ENCODE measurements at places on chromosomes 11 and 22.

GRCh38 chr11:31492320-31492913 is 17.0 kb downstream of the IMMP1L start:
- no peak for DNase-seq

GRCh38 chr22:38403812-38404211 is 51.2 kb downstream of the KCNJ4 start:
- no peak for DNase-seq

DNA sequence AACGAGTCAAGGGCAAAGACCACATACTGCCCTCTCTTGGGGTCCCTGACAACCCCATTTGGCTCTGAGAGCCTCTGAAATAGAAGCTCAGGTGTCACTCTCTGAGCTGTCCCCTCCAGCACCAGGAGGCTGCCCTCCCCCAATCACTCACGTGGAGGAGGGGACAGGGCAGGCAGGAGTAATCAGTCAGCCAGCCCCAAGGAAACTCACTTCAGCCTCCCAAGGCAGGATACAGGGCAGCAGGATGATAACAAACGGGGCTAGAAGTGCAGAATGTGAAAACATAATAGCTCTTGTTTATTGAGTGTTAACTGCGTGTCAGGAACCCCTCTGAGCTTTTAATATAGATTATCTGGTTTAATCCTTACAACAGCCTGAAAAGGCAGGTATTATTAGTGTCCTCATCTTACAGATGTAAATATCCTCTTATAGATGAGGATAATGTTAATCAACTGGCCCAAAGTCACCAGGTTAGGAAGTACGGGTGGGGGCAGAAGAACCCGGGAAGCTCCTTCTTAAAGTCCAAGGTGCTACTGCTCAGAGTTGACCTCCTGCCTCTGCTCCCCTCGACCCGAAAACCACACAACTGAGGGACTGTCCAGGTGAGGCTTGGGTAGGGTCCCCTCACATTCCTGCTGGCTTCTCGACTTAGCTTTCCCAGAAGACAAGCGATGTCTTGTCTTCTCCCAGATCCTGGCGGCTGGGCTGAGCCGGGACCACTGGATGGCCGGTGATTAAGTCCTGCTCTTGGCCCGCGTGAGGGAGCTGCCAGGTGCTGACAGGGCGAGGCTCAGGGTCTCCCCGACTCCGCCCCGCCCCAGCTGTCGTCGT is 2.7 kb downstream of the CHRM4 start:
- no peak for DNase-seq

DNA sequence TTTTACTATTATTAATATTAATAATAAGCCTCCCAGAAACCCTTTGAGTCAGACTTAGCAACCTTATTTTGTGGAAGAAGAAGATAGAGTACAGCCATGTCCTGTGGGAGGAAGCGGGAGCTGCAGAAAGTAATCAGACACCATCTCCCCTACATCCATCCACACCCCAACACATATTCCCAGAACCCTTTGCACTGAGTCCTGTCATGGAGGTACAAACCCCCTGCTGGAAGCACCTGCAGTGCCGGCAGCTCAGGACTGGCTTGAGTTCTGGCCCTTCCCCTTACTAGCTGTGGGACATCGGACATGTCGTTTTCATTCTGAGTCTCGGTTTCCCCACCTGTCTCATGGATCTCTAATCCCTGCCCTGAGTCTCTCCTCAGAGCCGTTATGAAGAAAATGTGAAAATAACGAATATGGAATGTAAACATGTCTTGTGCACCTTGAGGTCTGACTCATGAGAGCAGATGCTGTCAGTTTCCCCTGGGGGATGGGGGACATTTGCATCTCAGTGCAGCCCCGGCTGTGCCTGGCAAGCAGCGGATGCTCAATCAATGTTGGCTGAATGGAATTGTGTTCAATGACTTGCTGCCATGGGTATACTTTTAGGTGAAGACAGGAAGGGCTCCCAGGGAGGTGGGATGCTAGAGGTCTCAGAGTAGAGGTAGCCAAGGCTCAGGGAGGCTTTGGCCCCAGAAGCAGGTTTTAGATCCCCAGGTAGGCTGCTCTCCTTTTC is 45.4 kb downstream of the TP53I11 start:
- no peak for DNase-seq

GRCh38 chr11:9029422-9029821 is 25.6 kb upstream of the NRIP3 start:
- DNase-seq: no peak

- no peak for DNase-seq
Measured at GRCh38 chr11:119594639-119595249, 134.3 kb downstream of the NECTIN1 start.

DNA sequence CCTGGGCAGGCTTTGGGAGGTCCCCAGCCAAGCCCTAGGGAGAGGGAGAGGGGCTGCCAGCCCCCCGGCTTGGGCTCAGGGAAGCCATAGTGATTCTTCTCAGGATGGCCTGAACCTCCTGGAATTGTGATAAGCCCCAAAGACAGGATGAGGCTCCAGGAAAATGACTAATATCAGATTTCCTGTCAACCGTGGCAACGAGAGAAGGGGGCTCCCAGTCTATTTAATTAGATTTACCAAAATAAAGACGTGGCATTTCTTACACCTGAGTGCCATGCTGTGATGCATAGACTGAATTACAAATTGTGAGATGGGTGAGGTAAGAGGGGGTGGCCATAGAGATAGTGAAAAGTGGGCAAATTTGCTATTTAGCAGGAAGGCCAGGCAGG is 20.4 kb downstream of the SERPINH1 start:
- DNase-seq: no peak

GRCh38 chr11:90646706-90647105 is 423.9 kb upstream of the CHORDC1 start:
- DNase-seq: no peak

- no peak for DNase-seq
Measured at GRCh38 chr11:132064987-132065620, 694.7 kb downstream of the NTM start.

- DNase-seq: no peak
Measured at GRCh38 chr11:774873-775592, 2.3 kb downstream of the GATD1 start.

GRCh38 chr11:71481101-71481960 is 28.3 kb downstream of the NADSYN1 start:
- no peak for DNase-seq

GRCh38 chr22:31912407-31912743 is 32.0 kb upstream of the YWHAH start:
- no peak for DNase-seq

DNA sequence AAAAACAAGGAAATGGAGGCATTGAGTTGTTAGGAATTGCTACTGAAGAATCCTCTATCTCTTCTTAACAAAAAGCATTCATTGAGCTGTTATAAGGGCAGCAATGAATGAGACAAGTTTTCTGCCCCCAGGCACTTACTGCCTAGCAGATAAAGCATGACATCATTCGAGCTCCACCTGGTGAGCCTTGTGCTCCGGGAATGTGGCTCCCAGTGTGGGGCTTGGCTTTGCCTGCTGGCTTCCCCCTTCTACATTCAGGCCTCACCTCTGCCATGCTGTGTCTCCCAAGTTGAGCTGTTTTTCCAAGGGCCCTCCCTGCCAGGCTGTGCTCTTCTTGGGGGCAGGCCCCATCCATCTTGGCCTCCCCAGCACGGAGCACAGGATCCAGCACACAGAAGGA is 56.9 kb upstream of the EIF3D start:
- no peak for DNase-seq

- no peak for DNase-seq
Measured at GRCh38 chr11:68454767-68455166, 5.8 kb upstream of the PPP6R3 start.

DNA sequence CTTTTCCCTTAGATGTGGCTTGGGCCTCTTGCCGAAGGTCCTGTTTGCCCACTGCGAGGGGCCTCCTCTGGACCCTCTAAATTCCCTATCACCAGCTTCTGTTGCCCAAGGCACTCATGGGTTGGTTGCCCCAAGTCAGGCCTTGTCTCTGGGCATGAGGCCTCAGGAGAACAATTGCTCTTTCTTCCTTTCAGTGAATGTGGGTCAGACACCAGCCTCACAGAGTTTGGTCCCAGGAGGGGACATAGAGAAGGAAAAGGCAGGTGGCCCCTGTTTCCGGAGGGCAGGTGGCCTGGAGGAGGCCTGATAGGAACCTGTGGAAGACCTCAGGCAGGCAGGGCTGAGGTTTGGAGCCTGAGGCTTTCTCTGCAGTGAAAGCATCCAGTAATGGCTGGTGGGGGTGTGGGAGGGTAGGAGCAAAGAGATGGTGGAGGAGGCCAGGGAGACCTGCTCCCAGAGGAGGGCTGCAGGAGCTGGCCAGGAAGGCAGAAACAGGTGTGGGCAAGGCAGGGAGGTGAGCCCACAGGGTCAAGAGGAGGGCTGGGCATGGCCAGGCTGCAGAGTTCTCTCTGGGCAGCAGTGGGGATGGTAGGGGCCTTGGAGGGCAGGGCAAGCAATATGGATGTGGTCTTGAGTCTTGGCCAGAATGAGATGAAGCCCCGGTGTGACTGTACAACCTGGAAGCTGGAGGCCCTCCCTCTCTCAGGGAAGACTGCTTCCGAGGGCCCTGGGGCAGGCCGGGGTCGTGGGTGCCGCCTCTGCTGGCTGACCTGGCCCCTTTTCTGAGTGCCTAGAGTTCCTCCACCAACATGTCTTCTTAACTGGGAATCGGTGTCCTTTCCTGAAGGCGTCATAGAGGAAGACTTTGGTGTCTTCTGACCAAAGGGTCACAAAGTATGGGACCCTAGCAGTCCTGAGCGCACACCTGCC is 28.0 kb upstream of the LMO1 start:
- DNase-seq: no peak

- DNase-seq: no peak
Measured at GRCh38 chr11:86160541-86161149, 83.9 kb upstream of the EED start.
